ENCODE measurements at places on chromosomes 2 and 18. TPM values are rescaled to one million over a fixed set of nuclear protein-coding genes. Genes with fewer than 3 reads are reported as not detected.

Gene DYSF
- total RNA-seq = 1.7 TPM

Gene STARD6
- not detected for total RNA-seq

Gene ZSWIM2
- total RNA-seq = not detected

Gene ARHGAP15
- total RNA-seq = not detected

Gene CYTIP
- 1.1 TPM for total RNA-seq

Gene COL6A3
- 2.1 TPM for total RNA-seq

DNA sequence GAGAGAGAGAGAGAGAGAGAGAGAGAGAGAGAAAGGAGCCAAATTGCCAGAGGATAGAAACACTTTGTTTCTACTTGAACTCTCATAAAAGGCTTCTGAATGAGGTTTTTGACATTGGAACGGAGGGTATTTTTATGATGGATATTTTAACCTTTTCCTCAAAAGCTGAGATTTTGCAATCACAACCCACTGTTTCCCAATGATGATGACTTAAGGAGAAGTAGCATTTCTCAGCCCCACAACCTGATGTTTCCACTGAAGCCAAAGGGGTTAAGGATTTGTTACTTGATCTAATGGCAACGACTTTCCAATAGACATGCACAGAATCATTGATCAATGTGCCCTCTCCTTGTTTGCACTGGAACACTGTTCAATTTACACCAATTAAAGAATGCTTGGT is 67.1 kb upstream of the POU3F3 start:
- H3K27ac ChIP-seq = no peak overlapping the region
- no peaks in the 10 kb centered on the region for H3K36me3 ChIP-seq
- H3K4me1 ChIP-seq = no peaks in the 10 kb centered on the region
- no peaks in the 10 kb centered on the region for H3K27me3 ChIP-seq

GRCh38 chr2:33219114-33219513 is 257.3 kb upstream of the RASGRP3 start:
- H3K4me3 ChIP-seq = no peak overlapping the region
- peaks cover 17% of the 10 kb centered on the region for H3K4me1 ChIP-seq
- H3K36me3 ChIP-seq = no peaks in the 10 kb centered on the region
- no peak for DNase-seq
- no peaks in the 10 kb centered on the region for H3K27me3 ChIP-seq
- H3K27ac ChIP-seq = no peak overlapping the region

- H3K27me3 ChIP-seq = no peaks in the 10 kb centered on the region
- no peaks in the 10 kb centered on the region for H3K36me3 ChIP-seq
- no peak overlapping the region for H3K4me3 ChIP-seq
- DNase-seq = no peak
Measured at GRCh38 chr18:49055754-49056172, 105.0 kb upstream of the SMAD7 start.

DNA sequence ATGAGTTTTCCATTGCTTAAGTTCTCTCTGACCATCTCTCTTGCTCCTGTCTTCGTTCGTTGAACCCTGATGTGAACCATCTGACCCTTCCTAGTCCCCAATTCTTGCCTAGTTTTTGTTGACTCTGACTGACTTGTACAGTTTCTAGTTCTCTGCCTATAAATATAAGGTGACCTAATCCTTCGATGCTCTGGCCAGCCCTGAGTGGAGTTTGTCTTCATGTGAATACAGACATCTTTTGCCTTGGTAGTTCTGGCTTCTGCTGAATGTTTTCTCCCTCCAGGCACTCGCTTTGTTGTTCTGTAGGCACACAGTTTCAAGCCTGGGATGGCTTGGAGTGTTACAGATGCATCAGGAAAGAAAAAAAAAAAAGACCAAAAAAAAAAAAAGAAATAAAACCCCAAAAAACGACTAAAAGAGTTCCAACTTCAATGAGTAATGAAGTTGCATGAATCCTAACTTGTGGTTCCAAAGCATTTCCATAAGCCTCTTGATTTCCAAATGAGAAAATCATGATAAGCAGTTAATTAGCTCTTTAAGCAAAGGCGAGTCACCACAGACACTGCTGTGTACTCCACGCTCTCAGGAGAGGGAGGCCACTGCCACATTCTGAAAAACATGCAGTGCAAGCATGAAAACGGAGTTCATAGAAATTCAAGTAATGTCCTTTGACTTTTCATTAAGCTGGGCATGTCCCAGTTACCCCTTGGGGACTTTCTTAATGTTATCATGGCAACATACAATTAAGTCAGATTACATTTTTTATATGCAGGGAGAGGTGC is 165.2 kb downstream of the TDRD15 start:
- no peak overlapping the region for H3K27ac ChIP-seq
- no peaks in the 10 kb centered on the region for H3K27me3 ChIP-seq
- peaks cover 23% of the 10 kb centered on the region for H3K4me1 ChIP-seq

- no peak for DNase-seq
- no peak overlapping the region for H3K27ac ChIP-seq
- no peaks in the 10 kb centered on the region for H3K27me3 ChIP-seq
- no peak overlapping the region for H3K4me3 ChIP-seq
- no peaks in the 10 kb centered on the region for H3K36me3 ChIP-seq
Measured at GRCh38 chr2:188309364-188309763, 17.7 kb downstream of the GULP1 start.

- no peaks in the 10 kb centered on the region for H3K27me3 ChIP-seq
- no peaks in the 10 kb centered on the region for H3K36me3 ChIP-seq
- no peak overlapping the region for H3K27ac ChIP-seq
Measured at GRCh38 chr2:105537466-105537865, 138.6 kb upstream of the FHL2 start.

Measured in Caco-2 (cell line).